ENCODE measurements at places on chromosomes 2 and 18.

- no peak for DNase-seq
Measured at GRCh38 chr2:116264872-116265271, 1549.6 kb upstream of the DDX18 start.

DNA sequence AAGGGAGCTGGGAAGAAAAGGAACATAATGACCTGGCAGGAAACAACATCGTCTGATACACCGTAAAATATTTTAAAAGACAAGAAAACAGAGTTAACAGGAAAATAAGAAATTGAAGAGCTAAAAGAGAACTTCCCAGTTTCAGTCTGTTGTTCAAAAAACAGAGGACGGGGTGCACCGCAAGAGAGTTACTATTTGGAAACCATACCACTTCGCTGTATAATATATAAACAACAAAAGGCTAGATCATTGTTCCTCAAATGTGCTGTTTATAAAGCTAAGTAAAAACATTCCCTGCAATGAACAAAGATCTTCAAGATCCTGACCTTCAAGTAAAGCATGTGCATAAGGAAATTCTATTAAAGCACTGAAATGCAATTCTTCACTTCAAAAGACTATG lies 2.1 kb downstream of the PPP3R1 start:
- no peak for DNase-seq

- DNase-seq, result no peak
Measured at GRCh38 chr2:162143969-162144368, 8.1 kb downstream of the GCG start.

DNA sequence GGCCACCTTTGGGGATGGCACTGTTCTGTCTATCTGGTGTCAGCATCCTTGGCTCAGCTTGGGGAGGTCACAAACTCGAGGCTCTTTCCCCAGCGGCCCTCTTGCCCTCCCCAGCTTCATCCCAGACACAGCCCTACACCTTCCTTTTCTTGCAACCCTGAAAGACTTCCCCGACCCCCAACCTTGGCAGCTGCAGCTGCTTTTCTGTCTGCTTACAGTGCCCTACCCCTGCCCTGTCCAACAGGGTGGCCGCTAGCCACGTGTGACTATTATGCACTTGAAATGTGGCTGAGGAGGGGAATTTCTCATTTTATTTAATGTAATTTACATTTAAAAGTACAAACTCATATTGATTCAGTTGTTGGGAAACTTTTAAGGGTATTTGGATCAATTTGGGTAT lies 41.3 kb downstream of the NGEF start:
- DNase-seq, result no peak

- no peak for DNase-seq
Measured at GRCh38 chr2:229300790-229301189, 29.7 kb upstream of the PID1 start.

- no peak for DNase-seq
Measured at GRCh38 chr2:109284826-109285225, 155.8 kb downstream of the SH3RF3 start.

DNA sequence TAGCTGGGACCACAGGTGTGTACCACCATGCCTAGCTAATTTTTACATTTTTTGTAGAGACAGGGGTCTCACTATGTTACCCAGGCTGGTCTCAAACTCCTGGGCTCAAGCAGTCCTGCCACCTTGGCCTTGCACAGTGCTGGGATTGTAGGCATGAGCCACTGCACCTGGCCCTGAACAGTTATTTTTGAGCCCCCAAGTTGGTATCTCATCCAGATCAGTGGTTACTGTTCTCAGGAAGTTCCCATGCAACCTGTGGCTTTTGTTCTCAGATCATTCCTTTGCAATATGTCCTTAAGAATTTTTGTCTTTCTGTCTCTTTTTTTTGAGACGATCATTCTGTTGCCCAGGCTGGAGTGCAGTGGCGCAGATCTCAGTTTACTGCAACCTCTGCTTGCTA lies 7.7 kb upstream of the CCDC138 start:
- no peak for DNase-seq

DNA sequence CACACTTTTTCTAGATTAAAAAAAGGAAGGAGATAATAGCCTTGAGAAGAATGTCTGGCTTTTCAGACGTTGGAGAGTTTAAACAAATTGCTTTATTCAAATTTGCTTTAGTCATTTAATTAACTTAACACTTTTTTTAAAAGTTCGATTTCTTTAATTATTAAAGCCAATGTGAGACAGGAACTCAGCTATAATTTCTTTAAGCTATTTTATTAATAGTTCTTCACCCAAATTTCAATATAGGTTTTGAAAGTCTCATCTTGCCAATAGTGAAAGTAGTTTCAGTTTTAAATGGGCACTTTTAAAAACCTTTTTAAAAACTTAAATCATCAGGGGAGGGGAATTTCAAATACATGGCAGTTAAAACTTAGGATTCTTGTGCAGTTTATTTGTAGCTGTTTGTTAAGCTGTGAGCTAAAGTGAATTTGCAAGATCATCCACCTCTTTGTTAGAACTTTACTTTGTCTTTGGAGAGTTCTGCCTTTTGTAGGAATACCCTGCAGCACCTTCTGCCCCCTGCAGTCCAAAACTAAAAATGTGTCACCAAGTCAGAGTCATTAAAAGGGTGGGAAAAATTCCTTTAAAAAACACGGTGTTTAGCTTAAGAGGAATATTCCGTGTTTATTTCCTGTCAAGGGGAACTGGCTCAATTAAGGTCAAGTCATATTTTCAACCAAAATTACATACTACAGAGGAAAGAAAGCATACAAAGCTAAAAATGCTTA lies 4.6 kb downstream of the TGIF1 start:
- no peak for DNase-seq

DNA sequence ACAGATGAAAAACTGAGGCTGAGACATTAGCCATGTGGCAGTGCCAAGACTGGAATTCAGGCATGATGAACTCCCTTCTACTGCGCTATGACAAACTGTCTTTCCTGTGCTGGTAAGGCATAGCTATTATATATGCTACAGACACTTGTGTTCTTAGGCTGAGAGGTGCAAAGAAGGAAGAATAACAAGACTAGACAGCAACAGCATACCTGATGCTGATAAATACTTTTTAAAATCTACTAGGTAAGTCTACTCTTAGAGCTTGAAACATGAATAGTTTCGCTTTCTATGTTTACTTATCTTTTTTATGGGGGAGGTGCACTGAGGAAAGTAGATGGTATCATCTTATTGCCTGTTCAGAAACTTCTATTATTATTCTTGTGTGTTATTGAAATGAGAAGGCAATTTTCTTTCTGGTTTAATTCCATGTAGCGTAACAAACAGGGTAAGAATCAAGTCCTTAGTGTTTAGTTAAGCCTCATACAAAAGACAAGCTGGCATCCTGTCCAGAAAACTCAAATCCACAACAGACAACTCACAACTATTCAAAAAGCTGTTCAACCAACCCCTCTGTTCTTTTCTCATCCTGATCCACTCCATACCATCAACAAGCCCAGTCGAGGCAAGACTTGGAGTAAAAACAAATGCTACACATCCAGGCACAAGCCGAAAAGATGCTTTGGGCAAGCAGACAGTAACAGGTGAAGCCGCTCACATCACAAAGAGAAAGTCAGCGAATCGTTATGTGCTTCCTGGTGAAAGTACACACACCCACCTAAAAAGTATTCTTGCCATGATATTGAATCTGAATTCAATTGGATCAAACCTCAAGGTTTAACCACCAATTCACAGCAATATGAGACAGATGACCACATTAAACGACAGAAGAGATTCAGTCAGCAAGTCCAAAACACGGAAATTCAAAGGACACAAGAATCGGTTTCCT lies 1.5 kb downstream of the TTC32 start:
- no peak for DNase-seq

DNA sequence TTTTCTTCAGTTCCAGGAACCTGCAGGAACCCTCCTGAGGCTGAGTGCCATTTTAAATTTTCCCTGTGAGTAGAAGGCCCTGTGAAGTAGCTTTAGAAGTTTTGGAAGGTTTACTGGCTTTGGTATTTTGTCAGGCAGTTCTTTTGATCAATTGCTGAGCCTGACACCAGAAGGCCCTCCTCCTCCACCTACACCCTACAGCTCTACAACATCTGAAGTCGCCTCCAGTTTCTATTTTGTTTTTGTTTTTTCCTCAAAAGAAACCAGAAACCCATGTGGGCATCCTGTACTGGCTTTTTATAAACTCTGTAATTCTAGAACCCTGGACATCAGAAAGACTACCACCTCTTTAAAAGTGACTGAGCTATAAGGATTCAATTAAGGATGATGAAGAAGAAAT lies 153.7 kb downstream of the NRXN1 start:
- no peak for DNase-seq

- DNase-seq, result no peak
Measured at GRCh38 chr2:11578986-11579774, 45.3 kb downstream of the GREB1 start.

DNA sequence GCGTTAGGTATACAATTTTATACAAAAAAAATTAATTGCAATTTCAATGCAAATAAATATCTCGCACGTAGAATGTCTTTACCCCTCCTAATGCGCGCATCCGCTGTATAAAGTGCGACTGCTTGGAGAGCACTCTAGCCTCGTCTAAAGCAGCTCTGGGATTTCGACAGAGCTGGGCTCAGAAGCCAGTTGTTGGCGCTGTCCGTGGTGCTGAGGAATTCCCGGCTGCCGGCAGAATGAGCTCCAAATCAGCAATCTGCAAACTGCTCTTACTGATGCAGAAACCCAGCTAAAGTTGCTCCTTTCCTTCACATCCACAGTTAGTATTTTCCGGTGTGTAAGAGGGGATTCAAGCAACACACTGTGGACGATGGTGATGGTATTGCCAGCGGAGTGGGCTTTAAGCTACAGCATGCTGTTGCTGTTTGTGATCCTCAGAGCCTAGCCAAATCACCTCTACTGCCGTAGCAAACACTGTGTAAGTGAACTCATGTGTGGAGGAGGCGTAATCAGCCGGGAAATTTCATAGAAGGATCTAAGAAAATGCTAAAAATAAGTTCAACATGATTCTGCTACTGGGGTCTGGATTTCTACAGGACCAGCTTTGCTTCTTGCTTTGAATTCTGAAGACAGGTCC lies at the start of gene VWC2L:
VWC2L (plus strand) TSS at position 137 of the 637 bp plus-strand sequence. CDS start 3,140 bp downstream, outside the sequence.
- DNase-seq, result peak; percentile 18

DNA sequence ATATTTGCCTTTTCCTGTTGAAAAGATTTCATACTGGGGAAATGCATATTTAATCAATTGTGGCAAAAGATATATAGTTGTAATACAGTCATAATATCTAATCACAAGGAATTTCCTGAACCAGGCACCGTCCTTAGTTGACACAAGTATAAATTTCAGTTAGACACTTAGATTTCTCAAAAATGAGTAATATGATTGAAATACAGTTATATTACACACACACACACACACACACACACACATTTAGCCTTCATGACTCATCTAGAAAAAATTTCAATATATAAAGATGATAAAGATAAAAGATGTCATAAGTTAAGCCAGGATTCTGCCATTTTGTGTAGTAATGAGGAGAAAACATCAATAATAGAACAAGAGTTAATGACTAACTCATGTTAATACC lies 258.4 kb upstream of the ZNF804A start:
- DNase-seq, result no peak

GRCh38 chr2:72211777-72212485 lies 64.3 kb upstream of the CYP26B1 start:
- no peak for DNase-seq

DNA sequence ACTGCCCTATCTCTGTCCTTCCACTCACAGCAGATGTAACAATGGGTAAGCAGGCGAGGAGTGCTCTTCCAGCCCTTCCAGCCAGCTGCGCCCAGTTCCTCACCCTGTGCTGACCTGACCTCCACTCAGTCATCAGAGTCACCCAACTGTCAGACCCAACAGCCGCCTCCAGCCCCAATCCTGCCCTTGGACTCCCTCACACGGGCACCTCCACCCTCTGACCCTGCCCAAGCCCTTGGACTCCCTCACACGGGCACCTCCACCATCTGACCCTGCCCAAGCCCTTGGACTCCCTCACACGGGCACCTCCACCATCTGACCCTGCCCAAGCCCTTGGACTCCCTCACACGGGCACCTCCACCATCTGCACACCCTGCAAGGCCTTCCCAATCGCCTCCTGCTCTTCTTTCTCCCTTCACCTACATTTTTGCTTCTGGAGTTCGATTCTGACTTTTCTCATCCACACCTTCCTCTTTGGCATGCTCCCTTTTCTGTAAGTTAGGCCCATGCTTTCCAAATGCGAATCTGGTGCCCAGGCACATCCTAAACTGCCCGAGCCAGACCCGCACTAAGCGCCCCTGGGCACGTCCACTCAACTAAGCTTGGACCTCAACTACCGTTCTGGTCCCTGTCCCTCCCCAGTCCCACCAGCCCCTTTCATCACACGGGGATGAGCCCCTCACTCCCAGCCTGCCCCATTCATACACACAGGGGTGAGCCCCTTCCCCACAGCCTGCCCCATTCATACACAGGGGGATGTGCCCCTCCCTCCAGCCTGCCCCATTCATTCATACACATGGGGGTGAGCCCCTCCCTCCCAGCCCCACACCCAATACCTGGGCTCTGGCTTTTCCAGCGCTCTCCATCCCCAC lies 15.9 kb downstream of the EIPR1 start:
- no peak for DNase-seq

GRCh38 chr2:224997802-224998201 lies 44.5 kb downstream of the DOCK10 start:
- no peak for DNase-seq

GRCh38 chr2:172135446-172135845 lies 32.7 kb upstream of the DLX2 start:
- DNase-seq, result no peak

DNA sequence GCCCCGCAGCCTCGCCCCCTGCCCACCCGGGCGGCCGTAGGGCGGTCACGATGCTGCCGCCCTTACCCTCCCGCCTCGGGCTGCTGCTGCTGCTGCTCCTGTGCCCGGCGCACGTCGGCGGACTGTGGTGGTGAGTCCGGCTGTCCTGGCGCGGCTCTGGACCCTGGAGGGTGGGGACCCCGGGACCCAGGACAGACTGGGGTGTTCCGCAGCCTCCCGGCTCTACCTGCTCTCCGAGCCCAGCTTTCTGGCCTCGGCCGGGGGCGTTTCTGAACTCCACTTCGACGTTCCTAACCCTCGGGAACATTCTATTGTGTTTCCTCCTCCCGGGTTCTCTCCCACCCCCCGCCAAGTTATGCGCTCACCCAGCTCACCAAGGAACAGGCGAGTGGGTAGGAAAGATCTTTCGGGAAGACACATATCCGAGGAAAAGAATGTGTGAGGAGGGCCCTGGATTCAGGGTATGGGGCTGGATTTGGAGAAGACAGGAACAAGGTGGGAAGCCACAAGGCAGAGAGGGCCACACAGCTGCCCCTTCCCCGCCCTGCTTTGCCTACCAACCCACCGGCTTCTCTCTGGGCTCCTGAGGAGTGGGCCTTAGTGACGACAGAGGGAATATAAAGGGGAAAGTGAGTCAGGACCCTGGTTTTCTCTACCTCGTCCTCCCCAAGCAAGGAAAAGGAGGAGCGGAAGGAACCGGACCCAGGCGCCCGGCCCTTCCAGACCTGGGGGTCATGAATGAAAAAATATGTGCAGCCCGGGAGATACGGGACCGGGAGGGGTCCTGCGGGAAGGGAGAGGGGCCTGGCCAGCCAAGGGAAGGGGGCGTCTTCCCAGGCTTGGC lies 605 bp downstream of the WNT6 start:
- no peak for DNase-seq

All from NCI-H510A (cell line).